Esophagus muscularis mucosa (tissue), 4 donors: ENCODE measurements at places on chromosomes 7 and 10. TPM values are rescaled to one million over a fixed set of nuclear protein-coding genes. Genes with fewer than 3 reads are reported as not detected.

Gene NKX1-2
- not detected for total RNA-seq

Gene MSANTD7
- total RNA-seq, result 7.9 TPM

Gene SPOCK2
- total RNA-seq, result 6.8 TPM

Gene EIF3A
- 123 TPM for total RNA-seq

Gene FAM20C
- 79.2 TPM for total RNA-seq

Gene FAM221A
- 13.3 TPM for total RNA-seq

Gene ACTA2
- total RNA-seq, result 6,391 TPM

Gene MMD2
- total RNA-seq, result not detected

Gene ZPBP
- not detected for total RNA-seq

Gene HOXA7
- total RNA-seq, result 0.33 TPM

Gene CUZD1
- total RNA-seq, result 0.63 TPM
